ENCODE measurements at places on chromosomes 11 and 22.

- DNase-seq: no peak
These were observed 74.9 kb downstream of the PACSIN2 start for GRCh38 chr22:42939941-42940653.

GRCh38 chr11:10581481-10582019, 13.1 kb upstream of the LYVE1 start:
- DNase-seq: no peak

DNA sequence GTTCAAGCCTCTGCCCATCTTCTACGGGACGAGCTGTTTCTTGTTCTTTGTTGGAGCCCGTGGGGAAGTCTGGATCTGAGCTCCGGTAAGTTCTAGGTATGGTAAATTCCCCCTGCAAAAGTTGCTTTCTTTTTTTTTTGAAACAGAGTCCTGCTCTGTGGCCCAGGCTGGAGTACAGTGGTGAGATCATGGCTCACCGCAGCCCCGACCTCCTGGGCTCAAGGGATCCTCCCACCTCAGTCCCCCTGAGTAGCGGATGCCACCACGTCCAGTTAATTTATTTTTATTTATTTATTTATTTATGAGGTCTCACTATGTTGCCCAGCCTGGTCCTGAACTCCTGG, 35.5 kb upstream of the MOB2 start:
- no peak for DNase-seq

DNA sequence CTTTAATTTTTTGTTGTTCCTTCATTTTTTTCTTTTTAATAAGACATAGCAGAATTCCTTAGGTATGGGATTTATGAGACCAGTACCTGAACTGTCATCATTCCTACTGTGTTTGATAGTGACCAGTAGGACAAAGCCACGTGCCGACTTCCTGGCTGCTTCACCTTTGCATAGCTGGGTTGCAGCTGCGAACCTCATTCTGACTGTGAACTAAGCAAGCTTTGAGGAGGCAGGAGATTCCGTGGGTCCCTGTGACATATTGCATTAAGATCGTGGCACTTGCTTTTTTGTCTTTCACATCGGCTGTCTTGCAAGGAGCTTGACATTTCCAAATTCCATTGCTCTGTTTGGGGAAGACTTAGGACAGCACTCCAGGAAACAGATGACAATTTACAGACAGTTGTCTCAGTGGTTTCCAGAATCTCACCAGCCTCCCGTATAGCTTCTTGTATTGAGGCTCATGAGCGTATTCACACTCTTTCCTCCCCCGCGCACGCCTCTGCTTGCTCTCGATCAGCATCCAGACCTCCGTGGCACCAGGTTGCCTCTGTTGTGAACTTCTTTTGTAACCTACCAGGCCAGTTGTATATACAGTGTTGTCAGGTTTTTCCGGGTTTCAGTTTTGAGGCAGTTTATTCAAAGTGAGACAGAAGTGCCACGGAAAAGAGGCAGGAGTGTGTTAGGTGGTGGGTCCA, 101.7 kb downstream of the CWC15 start:
- no peak for DNase-seq

GRCh38 chr11:106585061-106585460, 433.2 kb downstream of the GUCY1A2 start:
- DNase-seq: no peak

GRCh38 chr11:61830237-61831105, 2.4 kb downstream of the FADS2 start:
- DNase-seq: no peak

DNA sequence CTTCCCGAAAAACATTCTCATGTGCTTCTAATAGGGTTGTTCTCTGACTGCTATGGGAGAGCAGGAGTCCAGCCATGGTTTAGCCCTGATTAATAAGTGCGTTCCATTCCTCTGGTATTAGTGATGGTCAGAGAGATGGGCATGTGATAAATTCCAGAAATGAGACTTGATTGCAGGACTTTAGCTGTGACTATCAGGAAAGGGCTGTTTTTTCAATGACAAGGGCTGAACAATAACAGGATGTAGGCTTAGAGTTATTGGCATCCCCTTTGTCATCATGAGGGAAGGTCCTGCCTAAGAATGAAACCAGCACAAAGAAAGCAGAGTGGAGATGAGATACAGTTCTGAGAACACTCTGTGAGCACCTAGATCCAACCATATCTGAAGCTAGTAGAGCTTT, 494.6 kb downstream of the MIAT start:
- DNase-seq: no peak
